Spleen (tissue), 13 donors: ENCODE measurements at places on chromosomes 12 and 14. TPM values are rescaled to one million over a fixed set of nuclear protein-coding genes. Genes with fewer than 3 reads are reported as not detected.

DNA sequence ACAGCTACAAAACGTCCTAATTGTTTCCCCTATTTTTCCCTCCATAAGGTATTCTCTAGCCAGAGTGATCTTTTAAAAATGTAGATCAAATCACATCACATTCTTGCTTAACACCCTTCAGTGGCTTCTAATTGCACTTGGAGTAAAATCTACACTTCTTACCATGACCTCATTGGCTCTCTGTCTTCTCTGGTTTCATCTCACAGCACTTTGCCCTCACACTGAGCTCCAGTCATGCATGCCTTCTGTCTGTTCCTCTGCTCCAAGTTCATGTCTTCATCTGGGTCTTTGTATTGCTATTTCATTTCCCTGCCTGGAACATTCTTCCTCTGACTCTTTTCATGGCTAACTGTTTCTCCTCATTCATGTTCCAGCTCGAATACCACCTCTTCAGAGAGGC lies 220.4 kb upstream of the GARIN6 start:
- DNase-seq = no peak

DNA sequence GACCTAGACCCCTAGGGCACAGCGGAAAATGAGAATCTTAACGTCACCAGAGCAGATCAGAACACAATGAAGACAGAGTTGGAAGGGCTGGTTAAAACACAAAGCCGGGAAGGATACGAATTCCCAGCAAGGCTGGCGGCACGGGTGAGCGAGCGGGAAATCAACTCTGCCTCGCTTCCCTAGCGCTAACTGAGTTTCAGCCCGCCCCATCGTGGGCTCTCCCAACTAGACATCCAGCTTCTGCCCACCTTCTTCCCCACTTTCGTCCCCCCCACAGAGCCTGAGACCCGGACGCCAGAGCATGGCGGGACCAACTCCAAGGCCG lies 377 bp downstream of the CCNT1 start:
- no peak for DNase-seq

AKAP5 gene
- 0.58 TPM for polyA plus RNA-seq

GPR65 gene
- 10.7 TPM for polyA plus RNA-seq
